ENCODE measurements at places on chromosomes 2 and 18.

- peak; percentile 95 for DNase-seq
These were observed 96.8 kb upstream of the CDC42EP3 start for GRCh38 chr2:37767959-37768925.

- DNase-seq, result no peak
These were observed 21.8 kb upstream of the NT5DC4 start for GRCh38 chr2:112698834-112699515.

DNA sequence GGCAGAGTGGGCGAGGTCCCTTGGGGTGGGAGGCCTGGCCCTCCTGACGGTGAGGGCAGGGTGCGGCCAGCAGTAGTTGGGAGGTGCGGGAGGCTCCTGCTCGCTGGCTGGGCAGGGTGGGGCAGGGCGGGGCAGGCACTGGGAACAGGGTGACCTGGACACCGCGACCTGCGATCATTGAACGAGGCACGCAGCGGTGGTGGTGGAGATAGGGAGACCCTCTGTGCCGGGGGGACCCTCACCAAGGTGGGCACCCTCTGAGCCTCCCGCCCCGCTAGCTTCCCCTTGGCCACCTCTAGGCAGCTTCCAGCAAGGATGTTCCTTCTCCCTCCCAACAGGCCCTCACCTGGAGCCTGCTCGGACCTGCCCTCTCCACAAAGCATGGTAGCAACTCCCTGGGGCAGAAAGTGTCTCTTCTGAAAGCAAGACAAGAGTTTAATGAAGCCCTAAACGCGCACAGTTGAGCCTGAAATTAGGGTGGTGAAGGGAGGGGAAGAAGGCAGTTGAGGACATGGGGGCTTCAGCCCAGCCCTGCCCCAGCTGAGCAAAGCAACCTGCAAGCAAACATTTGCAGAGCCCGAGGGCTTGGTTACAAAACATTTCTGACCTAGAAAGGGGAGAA is 15.4 kb upstream of the FOSL2 start:
- no peak for DNase-seq

DNA sequence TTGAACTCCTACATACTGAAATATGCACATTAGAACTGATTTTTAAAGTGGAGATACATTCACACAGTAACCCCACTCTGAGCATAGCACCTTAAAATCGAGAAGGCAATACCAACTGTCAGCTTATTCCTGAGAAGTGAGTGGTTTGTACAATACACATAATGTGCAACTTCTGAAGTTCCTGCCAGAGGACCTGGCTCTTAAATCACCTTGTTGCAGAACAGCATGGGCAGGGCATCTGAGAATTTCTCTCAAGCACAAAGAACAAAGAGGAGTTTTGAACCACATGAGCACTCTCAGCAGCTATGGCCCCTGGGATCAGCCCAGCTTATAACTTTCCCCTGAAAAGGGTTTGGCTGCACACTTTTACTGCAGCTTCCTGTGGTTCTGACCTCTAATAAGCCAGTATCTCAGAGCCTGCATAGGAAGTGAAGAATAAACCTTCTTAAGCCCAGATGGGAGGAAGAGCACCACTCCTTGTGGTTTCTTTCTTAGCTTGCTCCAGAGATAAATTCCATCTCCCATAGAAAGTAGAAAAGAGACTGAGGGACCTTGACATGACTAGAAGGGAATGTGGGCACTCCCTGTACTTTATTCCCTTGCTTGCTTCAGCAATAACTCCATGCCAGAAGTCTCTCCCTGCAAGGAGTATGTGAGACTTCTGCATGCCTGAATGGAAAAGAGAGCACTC is 862.3 kb downstream of the SUCLG1 start:
- no peak for DNase-seq

GRCh38 chr2:106868275-106868674 is 17.7 kb downstream of the ST6GAL2 start:
- DNase-seq, result no peak

DNA sequence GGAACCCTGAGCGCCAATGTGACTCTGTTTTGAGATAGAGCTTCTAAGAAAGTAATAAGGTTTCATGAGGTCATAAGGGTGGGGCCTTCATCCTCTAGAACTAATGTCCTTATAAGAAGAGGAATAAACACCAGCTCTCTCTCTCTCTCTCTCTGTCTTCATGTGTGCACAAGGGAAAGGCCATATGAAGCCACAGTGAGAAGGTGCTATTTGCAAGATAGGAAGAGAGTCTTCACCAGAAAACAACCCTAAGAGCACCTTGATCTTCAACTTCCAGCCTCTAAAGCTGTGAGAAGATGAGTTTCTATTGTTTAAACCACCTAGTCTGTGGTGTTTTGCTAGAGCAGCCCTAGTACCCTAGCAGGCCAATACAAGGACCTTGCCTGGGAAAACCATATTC is 55.8 kb downstream of the DOCK10 start:
- DNase-seq, result no peak

GRCh38 chr2:25252291-25253152 is 84.1 kb upstream of the POMC start:
- DNase-seq, result peak; percentile 46

DNA sequence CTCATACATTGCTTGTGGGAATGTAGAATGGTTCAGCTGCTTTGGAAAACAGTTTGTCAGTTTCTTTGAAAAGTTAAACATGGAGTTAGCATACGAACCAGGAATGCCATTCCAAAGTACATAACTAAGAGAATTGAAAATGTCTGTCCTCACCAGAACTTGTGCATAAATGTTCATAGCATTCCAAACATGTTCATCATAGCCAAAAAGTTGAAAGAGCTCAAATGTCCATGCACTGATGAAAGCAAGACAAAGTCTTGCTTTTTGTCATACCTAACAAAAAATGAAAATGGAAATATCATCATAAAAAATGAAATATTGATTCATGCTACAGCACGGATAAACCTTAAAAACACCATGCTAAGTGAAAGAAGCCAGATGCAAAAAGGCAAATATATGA is 408.8 kb upstream of the UBE2E3 start:
- DNase-seq, result peak; percentile 59

GRCh38 chr2:234453216-234453615 is 43.7 kb downstream of the ARL4C start:
- no peak for DNase-seq

DNA sequence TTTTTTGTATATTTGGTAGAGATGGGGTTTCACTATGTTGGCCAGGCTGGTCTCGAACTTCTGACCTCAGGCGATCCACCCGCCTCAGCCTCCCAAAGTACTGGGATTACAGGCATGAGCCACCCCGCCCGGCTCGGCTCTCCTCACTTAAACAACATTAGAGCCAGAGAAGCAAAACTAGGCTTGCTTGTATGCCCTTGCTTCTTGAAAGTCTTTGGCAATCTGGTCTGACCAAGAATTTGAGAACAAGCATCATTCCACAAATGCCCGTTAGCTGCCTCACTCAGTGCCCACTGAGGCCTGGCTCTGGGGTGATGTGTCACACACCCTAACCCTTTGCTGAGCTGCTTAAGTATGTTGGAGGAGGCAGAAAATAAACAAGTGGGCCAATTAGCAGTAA is 33.5 kb downstream of the SOWAHC start:
- DNase-seq, result peak; percentile 50

GRCh38 chr2:231894566-231895380 is 31.4 kb downstream of the NPPC start:
- no peak for DNase-seq

DNA sequence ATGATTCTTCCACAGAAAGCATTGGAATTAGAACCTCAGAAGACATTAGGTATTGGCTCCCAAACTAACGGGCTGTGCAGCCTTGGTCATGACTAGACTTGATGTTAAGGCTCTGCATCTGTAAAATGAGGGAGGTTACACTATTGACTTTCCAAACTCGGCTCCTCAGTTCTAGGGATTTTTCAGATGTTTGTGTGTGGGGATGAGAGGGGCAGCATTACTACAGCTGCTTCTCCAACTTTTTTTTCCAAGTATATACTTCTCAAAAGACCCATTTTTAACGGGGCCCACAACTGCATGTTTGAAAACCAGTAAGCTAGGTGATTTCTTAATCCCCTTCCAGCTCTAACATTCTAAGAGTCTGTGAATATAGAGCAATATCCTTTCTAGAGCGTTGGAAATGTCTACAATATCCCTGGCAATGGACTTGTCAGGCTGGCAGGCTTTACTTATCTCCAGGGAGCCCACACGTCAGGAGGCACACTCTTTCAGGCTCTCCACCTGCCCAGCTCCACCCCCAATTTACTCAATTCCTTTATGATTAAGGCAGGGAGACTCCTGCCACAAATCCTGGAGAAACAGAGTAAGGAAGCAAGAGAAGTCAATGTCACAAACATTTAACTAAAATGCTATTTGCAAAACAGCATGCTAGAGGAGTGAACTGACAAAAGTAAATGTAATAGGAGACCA is 844 bp upstream of the MPV17 start:
- DNase-seq, result no peak

- DNase-seq, result no peak
These were observed 49.2 kb downstream of the TMEFF2 start for GRCh38 chr2:192145496-192145895.

- DNase-seq, result peak; percentile 59
These were observed 537 bp downstream of the AGFG1 start for GRCh38 chr2:227472265-227473121.

- peak; percentile 34 for DNase-seq
These were observed 816.6 kb downstream of the SATB2 start for GRCh38 chr2:198641161-198641560.

- DNase-seq, result no peak
These were observed 63.0 kb downstream of the ADNP2 start for GRCh38 chr18:80172056-80172455.

DNA sequence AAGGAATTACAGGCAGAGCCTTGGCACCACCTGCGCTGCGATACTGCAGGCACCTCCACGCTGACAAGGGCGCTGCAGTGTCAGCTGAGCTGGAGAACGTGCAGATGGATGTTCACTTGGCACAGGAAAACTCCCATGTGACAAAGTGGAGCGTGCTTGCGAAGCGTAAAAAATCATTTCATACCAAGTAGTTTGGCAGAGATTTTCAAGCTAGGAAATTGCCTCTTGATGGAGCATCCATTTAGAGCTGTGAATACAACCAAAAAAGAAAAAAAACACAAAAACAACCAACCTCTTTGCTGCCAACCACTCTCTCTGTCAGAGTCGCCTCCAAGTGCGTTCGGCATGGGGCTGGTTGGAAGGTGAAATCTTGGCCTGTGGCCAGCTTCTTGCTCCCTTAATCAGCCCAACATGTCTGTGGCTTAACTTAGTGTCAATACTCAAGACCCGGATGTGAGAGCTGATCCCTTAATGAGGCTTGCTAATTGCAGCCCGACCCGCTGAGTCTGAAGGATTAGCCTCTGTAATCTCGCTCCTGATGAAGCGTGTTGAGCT is 38.1 kb downstream of the ACOXL start:
- DNase-seq, result no peak

DNA sequence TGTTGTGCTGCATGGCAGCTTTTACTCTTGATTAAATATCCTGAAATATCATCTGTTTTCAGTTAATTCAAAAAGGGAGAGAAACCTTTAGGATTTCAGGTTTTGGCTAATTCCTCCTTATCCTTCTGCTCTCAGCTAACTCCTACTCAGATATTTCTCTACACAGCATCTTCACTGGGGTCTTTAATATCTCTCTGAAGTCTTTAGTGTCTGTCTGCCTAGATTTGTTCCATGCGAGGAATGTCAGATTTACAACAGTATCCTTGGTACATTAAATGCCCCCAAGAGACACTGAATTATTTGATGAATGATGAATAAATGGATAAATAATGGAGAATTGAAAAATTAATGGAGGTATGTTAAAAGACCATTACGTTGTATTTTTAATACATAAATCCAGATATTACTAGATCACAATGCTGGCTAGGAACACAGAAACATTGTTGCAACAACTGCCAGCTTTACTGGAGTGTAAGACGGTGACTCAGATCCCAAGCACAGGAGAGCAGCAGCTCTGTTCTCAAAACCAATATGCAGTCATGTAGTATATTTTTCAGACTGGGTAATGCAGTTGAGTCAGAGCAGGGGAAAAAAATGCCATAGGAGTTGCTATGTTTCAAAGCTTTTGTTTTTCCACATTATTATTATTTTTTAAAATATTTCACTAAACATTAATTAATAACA is 388.0 kb upstream of the SYT4 start:
- peak; percentile 52 for DNase-seq

GRCh38 chr2:25966531-25967270 is 15.6 kb downstream of the KIF3C start:
- DNase-seq, result no peak

DNA sequence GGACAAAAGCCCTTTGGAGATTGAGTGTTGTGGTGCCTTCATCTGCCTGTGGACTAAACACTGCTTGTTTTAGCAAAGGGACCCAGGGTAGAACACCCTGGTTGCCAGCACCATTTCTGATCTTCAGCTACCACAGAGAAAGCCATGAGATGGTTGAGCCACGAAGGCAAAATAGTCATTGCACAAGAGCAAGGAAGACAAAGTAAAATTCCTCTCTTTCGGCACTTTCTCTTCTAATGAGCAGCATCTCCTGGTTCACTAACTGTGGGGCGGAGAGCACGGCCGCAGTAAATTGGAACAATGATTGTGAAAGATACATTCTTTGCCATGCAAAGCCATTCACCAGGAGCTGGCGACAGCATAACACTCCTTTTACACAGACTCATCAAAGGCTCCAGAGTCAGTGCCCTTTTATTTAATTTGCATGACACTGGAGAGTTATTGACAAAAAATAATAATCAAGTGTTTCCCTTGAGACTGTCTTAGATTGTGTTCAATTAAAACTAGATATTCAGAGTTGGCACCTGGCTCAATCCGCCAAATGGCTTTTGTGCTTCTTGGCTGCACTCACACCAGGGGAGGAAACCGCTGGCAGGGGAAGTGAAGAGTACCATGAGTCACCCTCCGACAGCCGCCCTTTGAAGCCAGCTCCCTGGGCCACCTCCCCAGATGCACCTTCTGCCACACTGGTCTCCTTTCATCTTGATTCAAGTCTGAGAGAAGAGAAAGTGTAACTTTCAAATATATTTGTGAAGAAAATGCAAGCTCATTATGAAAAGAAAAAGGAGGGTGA is 100.5 kb upstream of the MEIS1 start:
- DNase-seq, result peak; percentile 1

- DNase-seq, result peak; percentile 65
These were observed 519 bp downstream of the TTL start for GRCh38 chr2:112482309-112483041.

DNA sequence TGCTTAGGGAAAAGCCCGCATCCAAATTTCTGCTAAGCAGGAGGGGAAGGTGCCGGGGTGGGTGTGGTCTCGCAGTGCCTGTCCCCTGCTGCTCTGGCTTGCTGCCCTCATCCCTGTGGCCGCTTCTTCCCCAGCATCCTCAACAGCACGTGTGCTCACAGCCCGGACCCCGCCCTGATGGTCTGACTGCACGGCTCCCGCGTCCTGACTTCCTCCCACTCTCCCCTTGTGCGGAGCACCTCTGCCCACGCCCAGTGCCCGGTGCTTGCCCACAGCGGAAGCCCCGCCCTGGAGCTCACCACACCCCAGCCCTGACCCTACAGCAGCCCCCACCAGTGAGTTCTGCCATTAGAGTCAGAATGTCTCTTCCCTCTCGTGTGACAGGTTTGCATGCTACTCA is 277.9 kb downstream of the NDUFA10 start:
- DNase-seq, result no peak

- no peak for DNase-seq
These were observed 16.9 kb upstream of the ACKR3 start for GRCh38 chr2:236552581-236553363.

GRCh38 chr2:23533338-23533695 is 148.3 kb downstream of the KLHL29 start:
- DNase-seq, result no peak

All from ELR (cell line).